Omental fat pad (tissue), 4 donors: ENCODE measurements at places on chromosomes 16 and 17. TPM values are rescaled to one million over a fixed set of nuclear protein-coding genes. Genes with fewer than 3 reads are reported as not detected.
A peak's percentile ranks its signal among the peaks of the same experiment; 100 is the strongest.

MYH2 gene
- total RNA-seq, result not detected

NPIPA5 gene
- total RNA-seq, result 6.6 TPM

BOLA2 gene
- total RNA-seq, result 6.2 TPM

SLC6A2 gene
- not detected for total RNA-seq

SNX20 gene
- total RNA-seq, result 6.9 TPM

CSNK1D gene
- total RNA-seq, result 89.6 TPM

MILR1 gene
- 18.1 TPM for total RNA-seq

MEIOC gene
- not detected for total RNA-seq

HP gene
- total RNA-seq, result 765 TPM

TMEM98 gene
- 71.3 TPM for total RNA-seq

DNA sequence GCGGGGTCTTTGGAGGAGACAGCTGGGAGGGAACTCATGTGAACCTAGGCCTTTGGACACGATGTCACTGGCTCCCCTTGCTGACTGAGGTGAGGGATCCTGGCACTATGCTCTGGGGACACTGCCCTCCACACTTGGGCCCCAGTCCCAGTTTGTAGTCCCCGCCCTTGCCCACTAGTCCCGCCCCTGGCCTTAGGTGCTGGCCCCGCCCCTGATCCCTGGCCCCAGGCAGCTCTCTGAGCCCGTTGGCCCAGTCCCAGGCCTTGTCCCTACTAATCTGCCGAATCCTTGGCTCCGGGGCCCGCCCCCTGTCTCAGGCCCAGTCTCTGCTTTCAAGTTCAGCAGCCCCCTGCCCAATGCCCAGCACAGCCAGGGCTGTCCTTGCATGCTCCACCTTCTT is 61.0 kb downstream of the SMPD3 start:
- DNase-seq, result no peak

DNA sequence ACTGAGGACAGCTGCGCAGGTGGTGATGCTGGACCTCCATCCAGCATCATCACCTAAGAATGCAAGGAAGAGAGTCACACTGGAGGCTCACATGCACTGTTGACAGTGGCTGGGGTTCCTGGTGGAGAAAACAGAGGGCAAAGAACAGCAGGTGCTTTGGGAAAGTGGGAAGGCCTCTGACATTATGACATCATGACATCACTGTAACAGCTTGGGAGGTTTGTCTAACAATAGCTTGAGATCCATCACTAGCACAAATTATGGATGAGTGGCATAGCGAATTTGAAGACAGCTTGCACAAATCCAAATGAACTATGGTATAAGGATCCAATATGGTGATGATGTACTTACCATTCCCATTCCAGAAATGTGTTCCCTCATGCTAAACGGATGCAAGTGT is 226.5 kb upstream of the MPHOSPH6 start:
- DNase-seq, result no peak

DNA sequence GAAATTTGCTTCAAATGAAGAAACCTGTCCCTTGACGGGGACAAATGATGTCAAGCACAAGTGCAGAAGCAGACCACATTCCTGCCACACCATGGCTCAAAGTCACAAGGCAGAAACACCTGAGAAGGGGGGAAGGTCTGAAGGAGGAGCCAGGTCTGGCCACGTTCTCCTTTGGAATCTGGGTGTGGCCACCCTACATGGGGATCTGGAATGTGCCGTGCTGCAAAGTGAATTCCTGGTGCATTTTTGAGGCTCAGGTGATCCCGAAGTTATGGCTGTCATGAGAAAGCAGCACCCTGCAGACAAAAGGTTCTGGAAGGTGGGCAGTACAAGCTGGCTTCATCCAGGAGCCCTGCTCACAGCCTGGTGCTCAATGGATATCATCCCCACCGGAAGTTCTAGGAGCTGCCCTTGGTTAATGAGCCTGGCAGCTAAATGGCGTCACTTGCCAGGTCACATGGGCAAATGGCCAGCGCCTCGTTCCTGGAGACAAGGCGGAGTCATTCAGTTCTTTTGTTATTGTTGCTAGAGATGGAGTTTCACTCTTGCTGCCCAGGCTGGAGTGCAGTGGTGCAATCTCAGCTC is 20.1 kb upstream of the ADCY9 start:
- no peak for DNase-seq

- DNase-seq, result no peak
Measured at GRCh38 chr17:75301049-75301448, 11.8 kb upstream of the SLC25A19 start.

DNA sequence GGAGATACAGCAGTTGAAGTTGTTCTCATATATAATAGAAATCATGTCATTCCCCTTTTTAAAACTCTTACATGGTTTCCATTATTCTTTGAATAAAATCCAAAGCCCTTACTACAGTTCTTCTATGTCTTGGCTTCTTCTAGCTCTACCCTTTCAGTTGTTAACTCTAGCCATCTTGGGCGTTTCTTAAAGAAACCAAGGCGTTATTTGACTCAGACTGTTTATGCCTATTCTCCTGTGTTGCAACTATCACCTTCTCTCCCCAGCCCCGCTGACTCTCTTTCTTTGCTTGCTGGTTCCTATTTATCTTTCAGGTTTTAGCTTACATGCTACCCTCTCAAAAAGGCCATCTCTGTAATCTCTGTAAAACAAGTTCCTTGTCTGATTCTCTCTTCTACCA is 32.7 kb downstream of the NFATC3 start:
- no peak for DNase-seq

- DNase-seq, result no peak
Measured at GRCh38 chr17:57766318-57766943, 21.3 kb upstream of the CCDC182 start.

DNA sequence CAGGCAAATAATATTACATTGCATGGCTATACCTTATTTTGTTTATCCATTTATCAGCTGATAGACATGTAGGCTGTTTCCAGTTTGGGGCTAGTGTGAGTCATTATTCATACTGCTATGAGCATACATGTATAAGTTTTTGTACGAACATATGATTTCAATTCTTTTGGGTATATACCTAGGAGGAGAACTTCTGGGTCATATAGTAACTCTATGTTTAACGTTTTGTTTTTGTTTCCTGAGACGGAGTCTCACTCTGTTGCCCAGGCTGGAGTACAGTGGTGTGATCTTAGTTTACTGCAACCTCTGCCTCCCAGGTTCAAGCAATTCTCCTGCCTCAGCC is 2.4 kb upstream of the ITGAL start:
- DNase-seq, result no peak

DNA sequence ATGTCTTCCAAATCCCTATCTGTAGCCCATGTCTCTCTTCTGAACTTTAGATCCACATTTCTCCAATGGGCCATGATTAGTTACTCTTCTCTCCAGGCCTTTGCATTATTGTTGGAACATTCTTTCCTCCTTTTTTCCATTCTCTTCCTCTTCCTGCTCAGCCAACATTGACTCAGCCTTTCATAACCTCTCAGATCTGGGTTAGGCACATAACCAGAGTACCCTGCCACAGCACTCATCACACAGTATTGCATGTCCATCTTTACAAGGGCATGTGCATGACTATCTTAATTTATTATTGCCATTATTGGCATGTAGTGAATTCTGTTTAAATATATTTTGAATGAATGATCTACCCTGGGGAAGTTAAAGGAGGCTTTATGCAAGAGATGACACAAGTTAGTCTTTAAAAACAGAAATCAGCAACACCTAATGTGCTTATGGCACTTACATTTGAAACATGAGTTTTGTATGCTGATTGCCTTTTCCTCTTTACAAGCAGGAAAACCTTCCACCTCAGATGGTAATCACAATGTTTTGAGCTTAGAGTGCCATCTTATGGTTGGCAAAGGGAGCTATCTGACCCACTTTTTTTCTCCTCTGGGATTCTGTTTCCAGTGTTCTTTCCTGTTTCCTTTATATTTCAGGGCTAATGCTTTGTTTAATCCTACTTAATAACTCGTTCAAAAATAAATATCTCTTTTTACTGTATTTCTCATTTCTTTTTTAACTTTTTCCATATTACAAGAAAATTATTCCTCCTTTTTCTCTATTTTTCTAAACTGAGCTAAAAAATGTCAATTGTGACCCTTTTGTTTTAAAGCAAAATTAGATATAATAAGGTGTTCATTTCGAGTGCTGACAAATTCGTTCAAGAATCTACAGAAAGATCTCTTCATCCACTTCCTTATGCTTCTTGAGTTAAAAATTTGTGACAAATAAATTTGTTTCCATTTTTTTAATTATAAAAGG is 151.0 kb upstream of the RBL2 start:
- DNase-seq, result no peak

DNA sequence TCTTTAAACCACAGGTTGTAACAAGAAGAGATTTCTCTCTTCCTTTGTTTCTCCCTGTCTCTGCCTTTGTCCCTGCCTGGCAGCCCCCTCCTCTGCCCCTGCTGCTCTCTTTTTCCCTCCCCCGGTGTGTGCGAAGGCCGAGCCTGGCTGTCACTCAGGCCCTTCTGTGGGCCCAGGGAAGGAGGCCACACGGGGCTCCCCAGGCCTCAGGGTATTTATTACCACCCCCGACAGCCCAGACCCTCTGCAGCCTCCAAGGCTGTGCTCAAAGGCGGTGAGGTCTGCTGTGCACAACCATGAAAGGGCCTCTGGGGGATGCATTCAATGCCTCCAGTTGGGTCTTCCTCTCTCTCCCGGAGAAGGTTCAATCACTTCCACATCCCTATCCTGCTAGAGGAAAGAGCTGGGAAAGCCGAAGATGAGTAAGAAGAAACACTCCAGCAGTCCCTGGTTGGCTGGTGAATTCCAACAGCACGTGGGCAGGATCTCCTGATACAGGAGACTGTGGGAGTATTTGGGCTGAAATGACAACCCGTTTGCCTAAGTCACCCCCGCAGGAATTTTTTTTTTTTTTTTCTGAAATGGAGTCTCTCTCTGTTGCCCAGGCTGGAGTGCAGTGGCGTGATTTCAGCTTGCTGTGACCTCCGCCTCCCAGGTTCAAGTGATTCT is 34.2 kb downstream of the ZNF423 start:
- no peak for DNase-seq

DNA sequence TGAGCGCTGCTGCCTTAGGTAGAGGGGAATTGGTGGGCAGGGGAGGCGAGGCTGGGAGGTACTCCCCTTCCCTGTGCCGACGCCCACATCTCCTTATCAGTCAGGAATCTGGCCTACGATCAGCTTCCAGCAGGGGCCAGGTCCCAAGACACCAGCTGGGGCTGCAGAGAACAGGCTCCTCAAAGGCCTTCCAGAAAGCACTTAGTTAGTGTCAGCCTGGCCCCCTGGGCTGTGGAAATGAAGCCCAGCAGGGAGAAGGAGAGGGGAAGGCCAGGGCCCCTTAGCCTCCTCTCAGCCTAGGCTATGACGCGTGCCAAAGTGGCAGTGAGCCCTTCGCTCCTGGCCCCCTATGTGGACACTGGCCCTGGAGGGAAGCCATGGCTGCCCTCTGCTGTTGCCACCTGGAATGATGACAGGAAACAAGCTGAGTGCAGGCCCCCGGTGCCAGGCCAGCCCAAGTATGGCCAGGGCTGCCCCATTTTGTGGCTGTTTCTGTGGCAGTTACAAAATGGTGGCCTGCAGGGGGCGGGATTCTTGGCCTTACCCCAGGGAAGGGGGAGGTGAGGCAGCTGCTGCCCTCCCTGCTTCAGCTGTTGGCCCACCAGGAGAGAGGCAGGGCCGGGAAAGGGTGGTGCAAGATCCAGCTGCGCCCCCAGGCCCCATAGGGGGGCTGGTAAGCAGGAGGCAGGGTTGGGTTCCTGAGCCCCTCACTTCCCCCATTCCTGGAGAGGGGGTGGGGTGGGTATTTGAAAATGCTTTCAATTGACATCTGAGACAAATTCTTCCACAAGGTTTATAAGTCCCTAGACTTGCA is 11.3 kb downstream of the TBX4 start:
- no peak for DNase-seq

GRCh38 chr16:76277460-76278030 is 344 bp downstream of the CNTNAP4 start:
- no peak for DNase-seq

DNA sequence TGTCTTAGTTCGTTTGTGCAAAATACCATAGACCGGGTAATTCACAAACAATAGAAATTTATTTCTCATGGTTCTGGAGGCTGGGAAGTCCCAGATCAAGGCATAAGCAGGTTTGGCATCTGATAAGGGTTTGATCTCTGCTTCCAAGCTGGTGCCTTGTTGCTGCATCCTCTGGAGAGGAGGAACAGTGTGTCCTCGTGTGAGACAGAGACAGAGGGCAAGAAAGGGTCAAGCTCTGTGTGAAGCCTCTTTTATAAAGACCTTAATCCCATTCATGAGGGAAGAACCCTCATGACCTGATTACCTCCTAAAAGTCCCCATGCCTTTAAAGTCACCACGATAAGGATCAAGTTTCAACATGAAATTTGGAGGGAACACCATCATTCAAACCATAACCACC is 55.8 kb upstream of the TANC2 start:
- DNase-seq, result no peak

DNA sequence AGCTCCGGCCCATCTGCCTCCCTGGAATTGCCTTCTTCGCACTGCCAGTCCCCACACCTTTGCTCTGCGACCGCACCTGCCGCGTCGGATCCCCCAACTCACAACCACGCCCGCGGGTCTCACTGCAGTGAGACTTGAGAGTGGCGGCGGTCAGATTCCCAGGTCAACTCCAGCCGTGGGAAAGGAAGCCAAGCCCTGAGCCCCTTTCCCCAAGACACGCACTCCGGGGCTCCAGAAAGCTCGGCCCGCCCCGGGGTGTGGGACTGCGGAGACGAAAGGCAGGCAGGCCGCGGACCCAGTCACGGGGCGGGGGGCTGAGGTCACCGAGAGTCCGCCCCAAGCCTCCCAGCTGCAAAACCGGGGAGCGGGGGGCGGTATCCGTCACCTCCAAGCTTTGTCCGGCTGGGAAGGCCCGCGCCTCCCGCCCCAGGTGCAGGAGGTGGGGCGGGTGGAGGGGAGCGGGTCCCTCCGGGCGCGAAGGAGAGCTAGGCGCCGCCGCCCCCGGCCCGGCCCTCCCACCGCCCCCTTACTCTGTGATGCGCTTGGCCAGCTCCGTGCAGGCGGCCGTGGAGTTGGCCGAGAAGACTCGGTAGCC is 615 bp downstream of the PRPSAP1 start:
- DNase-seq, result peak; percentile 27

- DNase-seq, result no peak
Measured at GRCh38 chr17:70256751-70257150, 87.4 kb downstream of the KCNJ2 start.

- no peak for DNase-seq
Measured at GRCh38 chr17:81371910-81372760, 23.1 kb upstream of the BAHCC1 start.

DNA sequence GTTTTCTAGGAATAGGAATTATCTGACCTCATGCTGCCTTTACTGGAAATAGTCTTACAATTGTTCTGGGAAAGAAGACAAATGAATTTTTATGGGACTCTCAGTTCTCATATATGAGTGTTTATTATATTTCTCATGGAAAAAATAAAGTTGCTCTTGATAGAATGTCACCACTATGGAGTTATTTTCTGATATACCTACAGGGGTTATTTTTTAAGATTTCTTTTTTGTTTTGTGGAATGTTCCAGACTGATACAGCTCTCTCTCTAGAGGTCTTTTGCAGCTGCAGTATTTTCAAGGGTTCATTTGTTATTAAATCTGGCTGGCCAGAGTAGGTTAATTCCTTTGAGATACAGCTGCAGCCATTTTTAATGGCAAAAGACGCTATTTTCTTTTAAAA is 100.7 kb downstream of the ABCA8 start:
- no peak for DNase-seq

- DNase-seq, result peak; percentile 72
Measured at GRCh38 chr16:14486520-14487303, 143.3 kb downstream of the PARN start.

GRCh38 chr16:58047557-58048348 is 22.2 kb downstream of the MMP15 start:
- no peak for DNase-seq
